ENCODE measurements at places on chromosomes 1 and 21. TPM values are rescaled to one million over a fixed set of nuclear protein-coding genes. Genes with fewer than 3 reads are reported as not detected.

Gene LCE1E
- total RNA-seq = not detected

Gene CFAP45
- total RNA-seq = 0.41 TPM

Gene MIXL1
- not detected for total RNA-seq

Gene STUM
- 0.71 TPM for total RNA-seq

Gene CRP
- not detected for total RNA-seq

Gene OR2T35
- not detected for total RNA-seq

Gene HFM1
- 4.5 TPM for total RNA-seq

Gene ERVH48-1
- not detected for total RNA-seq

Gene IGSF3
- total RNA-seq = 22.7 TPM

Gene FLG2
- not detected for total RNA-seq

Gene KRTAP24-1
- total RNA-seq = not detected

Gene NUDT4B
- 7.3 TPM for total RNA-seq

Gene VHLL
- total RNA-seq = 0.63 TPM

Gene LRRC53
- total RNA-seq = not detected

Gene PPIAL4G
- total RNA-seq = not detected

Gene SELENBP1
- total RNA-seq = 10.4 TPM

Gene LCE3E
- not detected for total RNA-seq

Gene REG4
- total RNA-seq = 0.08 TPM

Gene DCST1
- total RNA-seq = not detected

Gene SPRR2A
- not detected for total RNA-seq

Gene GNG4
- 19.7 TPM for total RNA-seq

Gene THRAP3
- total RNA-seq = 131 TPM

Gene TNFRSF1B
- 6.8 TPM for total RNA-seq

Gene RAD54L
- 25.7 TPM for total RNA-seq

Gene GJB3
- not detected for total RNA-seq

Gene KRTAP21-2
- total RNA-seq = not detected

Gene PROK1
- total RNA-seq = not detected

Gene PHF13
- 25.0 TPM for total RNA-seq

Gene MAEL
- not detected for total RNA-seq

Gene LCE3D
- total RNA-seq = not detected

Gene FH
- 97.5 TPM for total RNA-seq

Gene LRRC38
- total RNA-seq = not detected

Gene LAMC1
- total RNA-seq = 122 TPM

Gene CD244
- not detected for total RNA-seq

All from SJCRH30 (cell line).